CD8-positive, alpha-beta memory T cell (primary cell): ENCODE measurements at places on chromosomes 16 and 17. TPM values are rescaled to one million over a fixed set of nuclear protein-coding genes. Genes with fewer than 3 reads are reported as not detected.

GRCh38 chr16:3842994-3843393 is 37.5 kb downstream of the CREBBP start:
- DNase-seq = no peak

DNA sequence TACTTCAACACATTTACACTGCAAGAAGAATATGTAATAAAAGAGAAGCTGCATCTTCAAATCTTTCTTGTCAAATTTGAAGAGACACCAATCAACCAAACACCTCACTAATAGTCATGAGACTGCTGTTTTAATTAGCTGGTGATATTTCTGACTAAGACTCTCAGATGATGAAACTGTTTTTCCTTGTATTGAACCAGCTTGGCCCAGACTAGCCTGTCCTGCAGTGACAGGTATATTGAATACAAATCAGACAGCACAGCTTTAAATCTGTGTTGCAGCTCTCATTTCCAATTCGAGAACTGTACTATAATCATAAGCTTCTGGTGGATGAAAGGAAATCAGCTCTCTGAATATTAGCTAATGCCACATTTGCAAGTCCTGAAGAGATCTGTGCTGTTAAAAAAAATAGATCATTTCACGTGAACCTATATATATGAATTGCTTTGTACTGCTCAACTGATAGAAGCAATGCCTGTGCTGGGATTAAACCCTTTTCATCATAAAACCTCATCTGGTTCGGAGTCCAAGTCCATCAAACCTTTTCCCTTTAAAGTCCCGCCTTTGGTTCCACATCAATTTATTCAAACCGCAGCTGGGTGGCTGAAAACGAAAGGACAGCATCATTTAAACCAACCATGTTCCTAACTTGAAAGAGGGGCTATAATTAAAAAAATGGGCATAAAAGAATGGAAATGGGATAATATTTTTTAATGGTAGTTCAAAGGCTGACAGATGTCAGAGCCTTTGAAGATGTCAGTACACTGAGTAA is 306.2 kb downstream of the CEP112 start:
- no peak for DNase-seq

TMEM98 gene
- total RNA-seq = 0.22 TPM

LGALS9B gene
- total RNA-seq = not detected

DUS1L gene
- 210 TPM for total RNA-seq

CUEDC1 gene
- 0.33 TPM for total RNA-seq

CDK5R1 gene
- total RNA-seq = 6.8 TPM

MYCBPAP gene
- 0.83 TPM for total RNA-seq

DNA sequence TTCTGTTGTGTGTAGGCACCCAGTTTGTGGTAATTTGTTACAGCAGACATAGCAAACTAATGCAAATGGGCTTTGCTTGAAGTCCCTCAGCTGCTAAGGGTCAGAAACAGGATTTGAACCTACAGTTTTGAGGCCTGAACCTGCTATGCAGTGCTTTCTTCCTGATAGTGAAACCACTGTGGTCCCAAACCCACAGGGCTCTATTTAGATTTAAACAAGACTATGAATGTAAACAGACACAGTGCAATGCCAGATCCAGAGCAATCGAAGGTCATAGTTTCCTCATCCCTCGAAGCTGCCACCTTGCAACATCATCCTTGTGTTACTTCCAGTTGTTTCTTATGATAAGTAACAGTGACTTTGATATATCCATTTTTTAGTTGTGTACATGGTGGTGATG is 630.2 kb downstream of the WWOX start:
- DNase-seq = no peak

HSPB9 gene
- total RNA-seq = 0.11 TPM

- DNase-seq = no peak
Observed at GRCh38 chr17:46046957-46047356, 47.9 kb downstream of the STH start.

DNA sequence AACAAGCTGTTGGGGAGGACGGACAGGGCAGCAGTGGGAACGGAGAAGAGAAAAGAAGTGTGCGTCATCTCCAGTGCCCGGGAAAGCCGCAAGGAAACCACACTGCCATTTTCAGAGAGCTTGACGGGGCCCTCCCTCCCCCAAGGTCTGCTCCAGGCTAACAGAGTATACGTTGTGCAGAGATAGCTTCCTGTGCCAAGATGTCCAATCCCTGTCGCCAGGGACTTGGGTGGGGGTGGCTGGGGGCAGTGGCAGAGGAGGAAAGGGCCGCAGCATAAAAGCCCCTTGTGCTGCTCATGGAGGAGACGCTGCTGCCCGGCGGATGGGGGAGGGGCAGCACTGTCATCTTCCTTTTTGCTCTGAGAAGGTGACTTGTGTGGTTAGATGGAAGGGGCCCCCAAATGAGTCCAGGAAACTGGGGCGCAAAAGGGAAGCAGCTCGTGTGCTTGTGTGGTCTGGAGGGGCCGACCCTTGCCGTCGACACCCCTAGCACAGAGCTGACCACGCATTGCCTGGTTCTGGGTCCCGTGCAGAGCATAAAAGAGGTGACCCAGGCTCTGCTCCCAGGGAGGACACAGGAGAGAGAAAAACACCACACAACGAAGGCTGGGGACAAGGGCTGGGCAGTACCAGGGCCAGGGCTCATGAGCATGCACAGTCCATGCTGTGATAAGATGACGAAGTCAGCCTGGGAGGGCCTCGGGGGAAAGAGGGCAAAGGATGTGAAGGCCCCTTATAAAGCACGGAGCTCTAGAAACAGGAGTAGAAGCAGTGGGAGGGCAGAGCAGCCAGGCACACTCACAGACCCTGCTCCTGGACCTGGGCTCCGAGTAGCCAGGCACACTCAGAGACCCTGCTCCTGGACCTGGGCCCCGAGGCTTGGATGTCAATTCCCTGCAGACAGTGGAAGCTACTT is 372.7 kb downstream of the SLC39A11 start:
- DNase-seq = peak; percentile 22

- DNase-seq = peak; percentile 77
Observed at GRCh38 chr17:42679492-42680330, 1.9 kb downstream of the CCR10 start.

SHISA9 gene
- 0.35 TPM for total RNA-seq

BCL6B gene
- total RNA-seq = 0.24 TPM

RPL26 gene
- 2,453 TPM for total RNA-seq

DNA sequence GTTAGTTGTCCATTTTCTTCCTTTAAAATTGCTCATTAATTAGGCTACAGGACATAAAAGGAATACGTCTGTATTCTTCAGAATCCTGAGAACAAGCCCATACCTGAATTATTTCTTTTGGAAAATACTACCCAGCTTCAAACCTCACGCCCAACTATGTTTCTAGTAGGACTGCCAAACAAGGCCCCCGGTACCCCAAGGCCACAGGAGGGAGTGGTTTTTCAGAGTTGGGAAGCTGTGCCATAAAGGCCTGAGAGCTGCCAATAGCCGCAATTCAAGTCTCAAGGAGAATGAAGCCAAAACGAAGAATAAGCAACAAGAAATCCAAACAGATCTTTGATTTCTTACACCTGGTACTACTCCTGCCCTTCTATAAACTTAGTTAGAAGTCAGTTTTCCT is 48.3 kb downstream of the UBE2G1 start:
- DNase-seq = no peak

DNA sequence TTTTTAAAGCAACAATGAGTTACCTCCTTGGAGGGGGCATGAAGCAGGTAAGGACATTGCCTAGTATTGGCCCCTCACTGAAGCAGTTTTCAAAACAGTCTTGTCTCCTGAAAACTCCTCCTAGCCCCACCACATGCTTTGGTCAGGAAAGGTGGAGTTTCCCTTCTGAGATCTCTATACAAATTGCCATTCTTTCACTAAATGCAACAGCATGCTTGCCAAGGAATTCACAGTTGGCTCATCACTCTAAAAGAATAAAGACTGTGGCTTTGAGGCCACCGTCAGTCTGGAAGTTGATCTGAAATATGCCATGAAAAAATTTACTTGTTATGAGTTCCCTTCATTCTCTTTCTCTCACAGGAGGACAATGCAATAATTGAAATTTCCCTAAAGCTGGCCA is 4.2 kb downstream of the TTC19 start:
- no peak for DNase-seq

- DNase-seq = no peak
Observed at GRCh38 chr17:33055171-33055611, 63.5 kb downstream of the SPACA3 start.

SEPTIN1 gene
- 187 TPM for total RNA-seq

DNA sequence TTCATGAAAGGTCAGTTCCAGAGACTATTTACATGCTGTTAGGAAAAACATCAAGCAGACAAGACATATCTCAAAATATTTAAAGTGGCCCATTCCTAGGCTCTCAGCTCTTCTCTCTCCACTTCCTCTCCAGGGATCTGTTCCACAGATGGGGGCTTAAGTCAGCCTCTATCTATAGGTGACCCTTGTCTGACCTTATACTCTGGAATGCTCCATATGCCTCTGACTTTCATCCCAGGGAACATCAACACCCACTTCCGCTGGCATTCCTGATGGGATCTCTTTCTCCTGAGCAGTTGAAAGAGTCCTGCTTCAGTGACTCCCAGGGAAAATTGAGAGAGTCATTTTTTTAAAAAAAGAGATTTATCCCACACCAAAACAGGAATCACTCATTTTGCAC is 11.5 kb upstream of the WIPI1 start:
- DNase-seq = no peak
